Motor neuron (in vitro differentiated cells): ENCODE measurements at places on chromosomes 12 and 14.
A peak's percentile ranks its signal among the peaks of the same experiment; 100 is the strongest.

- no peak for ATAC-seq
Observed at GRCh38 chr14:91987192-91987591, 39.7 kb upstream of the FBLN5 start.

DNA sequence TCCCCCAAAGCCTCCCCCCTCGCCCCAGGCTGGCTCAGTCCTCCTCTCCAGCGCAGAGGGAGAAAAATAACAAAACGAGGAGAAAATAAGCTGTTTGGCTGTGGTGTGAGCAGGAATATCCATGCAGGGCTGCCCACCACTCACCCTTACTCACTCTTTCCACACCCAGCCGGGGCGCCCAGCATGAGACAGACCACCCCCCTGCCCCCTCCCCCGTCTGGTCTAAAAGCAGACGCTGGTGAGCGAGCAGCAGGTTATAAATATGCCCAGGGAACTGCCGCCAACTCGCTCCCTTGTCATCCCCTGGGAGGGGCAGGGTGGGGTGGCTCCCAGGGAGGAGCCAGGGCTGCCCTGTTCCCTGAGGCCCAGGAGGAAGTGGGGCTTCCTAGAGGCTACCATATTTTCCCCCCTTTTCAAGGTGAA lies 7.4 kb downstream of the WNT1 start:
- ATAC-seq: peak; percentile 45

- no peak for ATAC-seq
Observed at GRCh38 chr12:9900930-9901329, 19.6 kb downstream of the KLRF2 start.

DNA sequence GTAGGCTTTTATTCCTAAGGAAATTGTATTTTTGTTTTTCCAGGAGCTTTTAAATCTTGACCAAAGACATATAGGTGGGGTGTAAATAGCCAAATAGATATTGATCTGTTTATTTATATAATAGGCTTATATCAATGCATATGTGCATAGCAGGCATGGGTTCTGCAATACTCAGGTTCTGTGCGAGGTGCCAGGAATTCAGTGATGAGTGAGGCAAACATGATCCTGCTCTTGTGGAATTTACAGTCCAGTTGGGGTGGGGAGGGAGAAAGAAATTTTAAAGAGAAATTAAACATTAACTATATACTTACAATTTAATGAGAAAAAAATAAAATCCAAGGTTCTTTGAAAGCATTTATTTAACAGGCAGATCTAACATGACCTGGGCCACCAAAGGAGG lies 160.3 kb upstream of the HIF1A start:
- no peak for ATAC-seq

GRCh38 chr14:94139421-94139820 lies 10.0 kb upstream of the IFI27L2 start:
- no peak for ATAC-seq

GRCh38 chr12:92149563-92149962 lies 3.9 kb upstream of the BTG1 start:
- no peak for ATAC-seq

- no peak for ATAC-seq
Observed at GRCh38 chr12:89251342-89252271, 100.7 kb downstream of the DUSP6 start.

- ATAC-seq: no peak
Observed at GRCh38 chr12:92951006-92951405, 21.9 kb upstream of the EEA1 start.

- ATAC-seq: no peak
Observed at GRCh38 chr14:26841326-26841725, 243.5 kb upstream of the NOVA1 start.

- no peak for ATAC-seq
Observed at GRCh38 chr12:116677202-116677661, 60.6 kb downstream of the SPRING1 start.
